Activated T-helper 17 cell treated with anti-CD3 and anti-CD28 coated beads, Interleukin-2, amount 50 U/mL, for 72 hours (primary cell): ENCODE measurements at places on chromosomes 5 and 9.
A peak's percentile ranks its signal among the peaks of the same experiment; 100 is the strongest.

DNA sequence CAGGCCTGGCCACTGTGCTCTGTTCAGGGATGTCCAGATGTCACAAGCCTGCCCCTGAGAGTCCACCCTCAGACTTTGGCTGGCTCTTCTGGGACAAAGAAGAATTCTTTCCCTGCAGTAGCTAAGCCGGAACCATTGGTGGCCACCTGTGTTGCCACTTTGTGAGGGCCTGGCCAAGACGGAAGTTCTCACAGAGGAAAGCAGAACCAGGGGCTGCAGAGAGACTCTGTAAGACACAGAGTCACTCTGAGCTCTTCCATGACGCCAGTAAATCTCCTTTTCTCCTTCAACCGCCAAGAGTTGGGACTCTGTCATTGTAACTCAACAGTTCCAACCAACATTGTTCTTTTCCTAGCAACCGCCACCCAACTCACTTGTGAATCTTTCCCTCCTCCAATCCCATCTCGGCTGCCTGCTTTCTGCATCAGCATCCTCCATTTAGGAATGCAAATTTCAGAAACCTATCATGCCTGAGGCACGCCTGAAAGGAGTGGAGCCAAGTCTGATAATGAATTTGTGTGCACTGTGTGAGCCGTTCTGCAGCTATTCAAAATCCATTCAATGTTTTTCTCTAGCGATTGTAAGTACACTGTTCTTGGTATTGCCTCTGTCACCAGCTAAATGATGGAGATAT is 37.8 kb upstream of the ATP6V1G1 start:
- ATAC-seq, result no peak

- ATAC-seq, result peak; percentile 59
These were observed 99.4 kb downstream of the C5orf15 start for GRCh38 chr5:133868946-133869518.

GRCh38 chr9:98794802-98795201 is 1.6 kb downstream of the ANKS6 start:
- no peak for ATAC-seq

- ATAC-seq, result no peak
These were observed 48.2 kb downstream of the CDK5RAP2 start for GRCh38 chr9:120531683-120532300.

- no peak for ATAC-seq
These were observed 3.4 kb downstream of the CEMIP2 start for GRCh38 chr9:71764891-71765290.

DNA sequence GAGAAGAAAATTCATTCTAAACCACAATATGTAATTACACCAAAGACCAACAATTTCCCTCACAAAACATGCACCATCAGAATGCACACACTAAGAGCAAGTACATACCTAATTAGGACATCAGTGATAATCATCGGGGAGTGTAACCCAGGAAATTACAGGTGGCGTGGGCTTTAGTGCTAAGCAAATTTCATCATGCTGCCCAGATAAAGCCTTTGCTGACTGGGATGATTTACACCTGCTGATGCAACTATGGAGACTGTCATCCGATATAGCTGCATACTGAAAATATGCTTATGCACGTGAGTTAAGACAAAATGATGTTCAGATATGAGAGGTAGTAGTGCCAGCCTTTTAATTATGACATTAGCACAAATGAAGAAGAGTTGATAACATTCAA is 123.2 kb downstream of the DCP2 start:
- no peak for ATAC-seq

DNA sequence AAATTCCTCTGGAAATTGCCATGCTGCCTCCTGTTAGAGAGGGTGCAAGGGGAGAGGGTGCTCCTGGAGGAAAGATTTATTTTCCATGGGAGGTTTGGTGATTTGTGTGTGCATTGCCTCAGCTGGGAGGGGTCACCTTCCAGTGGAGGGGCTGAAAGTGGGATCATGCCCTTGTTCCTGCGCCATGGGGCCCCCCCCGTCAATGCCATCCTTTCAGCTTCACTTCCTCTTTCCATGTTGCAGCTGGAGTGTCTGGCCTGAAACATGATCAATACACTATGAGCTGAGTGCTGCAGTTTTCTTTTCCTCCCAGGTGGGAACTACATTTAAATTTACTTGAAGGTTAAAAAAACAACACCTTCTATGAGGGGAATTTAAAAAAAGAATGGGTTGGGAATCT is 176.8 kb downstream of the MELK start:
- ATAC-seq, result no peak

DNA sequence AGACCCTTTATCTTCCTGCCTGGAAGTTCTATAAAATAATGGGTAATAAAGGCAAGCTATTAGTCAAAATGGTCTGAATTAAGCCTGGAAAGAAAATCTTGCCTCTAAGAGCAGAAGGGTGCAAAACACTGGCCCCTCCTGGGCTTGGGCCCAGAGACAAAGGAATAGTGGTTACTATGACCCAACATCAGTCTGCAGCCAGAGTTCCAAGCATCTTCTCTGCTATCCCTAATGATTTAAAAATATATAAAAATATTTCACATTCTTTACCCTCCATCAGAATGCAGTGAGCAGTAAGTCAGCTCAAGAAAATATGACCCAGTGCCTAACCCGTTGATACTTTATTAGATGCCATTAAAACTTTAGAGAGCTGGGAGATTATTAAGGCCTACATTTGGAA is 14.7 kb downstream of the TNFAIP8 start:
- no peak for ATAC-seq

DNA sequence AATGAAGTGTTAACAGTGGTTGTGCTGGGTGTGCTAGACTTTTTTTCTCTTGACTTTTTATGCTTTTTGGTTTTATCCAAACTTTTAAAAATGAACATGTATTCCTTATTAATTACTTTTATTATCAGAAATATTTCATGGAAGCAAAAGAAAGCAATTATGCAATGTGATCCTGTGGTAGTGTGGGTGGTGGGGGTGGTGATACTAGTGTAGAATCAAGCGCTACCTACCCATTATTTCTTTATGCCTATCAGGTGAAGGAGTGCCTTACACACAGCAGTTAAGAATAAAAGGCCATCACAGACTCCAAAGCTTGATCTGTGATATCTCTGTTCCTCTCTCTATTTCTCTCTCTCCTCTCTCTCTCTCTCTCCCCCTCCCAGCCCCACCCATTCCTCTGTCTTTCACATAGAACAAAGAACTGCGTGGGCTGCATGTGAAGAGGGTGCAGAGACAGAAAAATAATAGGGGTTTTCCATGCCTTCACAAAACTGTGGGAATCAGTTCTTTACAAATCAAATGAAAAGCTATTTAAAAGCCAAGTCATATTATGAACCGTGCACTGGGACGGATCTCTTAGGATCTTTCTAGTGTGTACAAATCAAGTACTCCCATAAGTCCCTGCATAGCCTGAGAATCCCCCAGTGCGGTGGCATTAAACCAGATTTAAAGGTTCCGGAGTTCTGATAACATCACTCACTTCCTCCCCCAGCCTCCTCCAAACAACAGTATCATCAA is 351.2 kb downstream of the RAB3C start:
- peak; percentile 72 for ATAC-seq
